ENCODE measurements at places on chromosomes 13 and 19.

DNA sequence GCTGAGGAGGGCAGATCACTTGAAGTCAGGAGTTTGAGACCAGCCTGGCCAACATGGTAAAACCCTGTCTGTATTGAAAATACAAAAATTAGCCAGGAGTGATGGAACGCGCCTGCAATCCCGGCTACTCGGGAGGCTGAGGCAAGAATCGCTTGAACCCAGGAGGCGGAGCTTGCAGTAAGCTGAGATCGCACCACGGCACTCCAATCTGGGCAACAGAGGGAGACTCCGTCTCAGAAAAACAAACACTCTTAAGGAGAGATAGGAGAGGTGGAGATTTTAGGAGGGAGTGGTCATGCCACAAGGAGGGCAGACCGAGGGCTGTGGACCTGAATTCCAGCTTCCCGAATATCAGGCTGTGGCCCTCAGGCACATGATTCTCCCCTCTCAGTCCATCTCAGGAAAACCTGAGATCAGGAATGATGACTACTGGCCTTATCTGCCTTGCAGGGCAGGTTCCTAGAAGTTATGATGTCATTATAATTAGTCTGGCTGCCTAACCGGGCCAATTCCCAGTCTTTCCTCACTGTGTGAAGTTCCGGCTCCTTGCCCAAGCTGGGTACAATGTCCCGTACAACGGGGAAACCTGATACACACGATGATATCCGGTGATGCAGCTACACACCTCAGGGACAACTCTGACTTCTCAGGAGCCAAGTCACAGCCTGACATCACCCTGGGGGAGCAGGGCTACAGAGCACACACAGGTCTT lies 2.5 kb downstream of the SLC35E1 start:
- no peak for DNase-seq

GRCh38 chr13:71517004-71517403 lies 350.0 kb downstream of the DACH1 start:
- DNase-seq: no peak

DNA sequence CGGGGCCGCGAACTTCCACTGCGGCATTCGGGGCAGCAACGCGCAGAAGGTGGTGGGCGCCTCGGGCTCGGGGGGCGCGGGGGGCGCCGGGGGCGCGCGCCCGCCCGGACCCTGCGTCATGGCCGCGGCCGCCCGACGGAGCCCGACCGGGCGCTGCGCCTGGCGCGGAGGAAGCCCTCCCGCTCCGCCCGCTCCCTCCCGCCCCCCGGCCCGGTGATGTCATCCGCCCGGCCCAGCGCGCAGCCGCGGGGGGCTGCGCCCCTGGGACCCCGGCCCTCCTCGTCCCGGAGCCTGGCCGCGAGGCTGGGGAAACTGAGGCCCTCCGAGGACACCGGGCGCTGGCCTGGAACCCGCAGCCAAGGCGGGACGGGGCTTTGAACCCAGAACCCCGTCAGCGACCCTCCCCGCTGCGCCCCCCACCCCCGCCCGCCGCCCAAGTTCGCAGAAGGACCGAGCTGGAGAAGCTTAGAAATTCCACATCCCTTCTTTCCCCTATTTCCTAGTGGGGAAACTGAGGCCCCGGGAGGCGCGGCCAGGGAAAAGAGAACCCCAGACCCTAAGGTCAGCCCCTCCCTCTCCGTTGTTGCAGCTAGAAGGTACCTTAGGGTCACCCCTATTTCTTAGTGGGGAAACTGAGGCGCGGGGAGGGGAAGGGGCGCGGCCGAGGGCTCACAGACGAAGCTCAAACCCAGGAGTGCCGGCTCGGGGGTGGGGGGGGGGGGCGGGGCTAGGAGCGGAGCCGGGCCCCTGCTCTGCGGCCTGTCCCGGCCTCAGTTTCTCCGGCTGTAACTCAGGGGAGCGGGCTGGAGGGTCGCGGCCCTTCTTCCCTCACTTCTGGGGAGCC lies at the start of gene SHC2:
Gene SHC2, minus strand, starts transcription at position 157 of the 844 bp plus-strand sequence. Its CDS starts 37 bp downstream, at position 120.
- DNase-seq: no peak

GRCh38 chr19:17324357-17325114 lies 10.1 kb downstream of the ANO8 start:
- DNase-seq: no peak

- no peak for DNase-seq
These were observed 560 bp downstream of the NDUFA7 start for GRCh38 chr19:8320564-8321066.

DNA sequence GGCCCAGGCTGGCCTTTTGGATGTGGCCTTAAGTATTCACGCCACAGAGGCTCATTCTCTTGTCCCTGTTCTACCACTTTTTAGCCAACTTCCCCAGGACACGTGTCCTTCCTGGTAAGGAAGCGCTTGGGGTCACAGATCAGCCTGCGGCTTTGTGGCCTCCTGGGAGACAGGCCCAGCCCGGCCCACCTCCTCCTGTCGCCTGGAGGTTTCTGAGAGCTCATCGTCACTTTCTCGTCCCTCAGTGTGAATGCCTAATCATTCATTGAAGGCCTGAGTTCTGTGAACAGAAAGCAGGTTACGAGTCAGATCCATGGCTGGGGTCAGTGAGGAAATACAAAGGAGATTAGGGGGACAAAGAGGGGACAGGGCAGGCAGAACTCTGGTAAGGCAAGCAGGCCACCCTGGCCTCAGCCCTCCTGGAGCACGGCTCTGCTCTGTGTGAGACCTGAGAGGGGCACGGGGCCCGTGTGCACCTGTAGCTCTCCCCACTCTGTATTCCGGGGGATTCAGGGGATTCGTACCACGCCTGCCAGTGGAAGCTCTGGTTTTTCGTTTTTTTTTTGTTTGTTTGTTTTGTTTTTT lies 38.6 kb upstream of the TSHZ3 start:
- DNase-seq: no peak

DNA sequence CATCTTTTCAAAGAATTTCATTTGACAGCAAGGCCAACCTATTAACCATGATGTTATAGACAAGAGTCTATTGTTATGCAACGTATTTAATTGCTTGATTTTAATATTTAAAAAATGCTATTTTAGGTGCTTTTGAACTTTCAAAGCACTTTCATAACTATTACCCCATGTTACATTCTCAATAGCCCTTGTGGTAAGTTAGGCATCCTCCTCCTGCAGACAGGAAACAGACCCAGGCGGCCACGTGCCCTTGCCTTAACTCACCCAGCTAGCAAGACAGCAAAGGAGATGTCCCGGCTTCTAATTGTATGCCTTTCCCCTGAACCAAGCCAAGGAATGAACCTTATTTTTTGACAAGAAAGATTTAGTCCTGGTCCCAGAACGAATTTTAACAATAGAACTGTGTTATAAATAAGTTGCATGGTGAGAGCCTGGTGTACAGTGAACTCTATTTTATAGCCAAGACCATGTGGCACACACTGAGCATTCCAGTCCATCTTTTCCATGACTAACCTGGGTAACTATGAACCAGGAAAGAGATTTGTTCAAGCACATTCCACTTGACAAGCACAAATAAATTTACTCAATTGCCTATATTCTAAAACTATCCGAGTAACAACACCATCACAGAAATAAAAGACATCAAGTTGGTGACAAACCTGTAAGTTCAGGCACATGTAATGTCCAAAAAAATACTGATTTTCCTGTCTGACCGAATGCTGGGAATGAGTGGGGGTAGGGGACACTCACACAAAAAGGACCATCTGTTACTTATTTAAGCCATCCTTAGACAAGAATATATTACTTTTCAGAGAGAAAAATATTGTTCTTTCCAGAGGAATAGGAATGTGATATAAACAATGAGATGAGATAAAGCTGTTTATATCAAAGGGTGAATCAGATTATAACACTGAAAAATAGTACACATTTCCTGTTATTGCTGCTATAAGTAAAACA lies 163.0 kb downstream of the EFNB2 start:
- no peak for DNase-seq

GRCh38 chr19:30360376-30361106 lies 11.6 kb upstream of the ZNF536 start:
- DNase-seq: no peak

DNA sequence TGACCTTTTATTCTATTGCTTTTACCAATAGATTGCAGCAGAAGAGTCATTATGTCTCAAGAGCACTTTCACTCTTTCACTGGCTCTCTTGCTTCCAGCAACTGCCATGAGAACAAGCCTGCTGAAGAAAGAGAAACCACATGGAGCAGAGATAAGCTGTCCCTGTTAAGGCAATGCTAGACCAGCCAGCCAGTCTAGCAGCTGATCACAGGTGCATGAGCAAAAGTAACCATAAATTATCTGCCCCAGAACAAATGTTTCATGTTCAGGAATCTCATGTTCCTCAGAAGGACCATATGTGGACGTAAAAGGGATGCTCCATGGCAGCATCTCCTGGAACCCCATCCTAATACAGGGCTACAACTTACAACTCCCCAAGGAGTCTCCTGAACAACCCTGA lies 20.4 kb upstream of the DCLK1 start:
- DNase-seq: no peak

GRCh38 chr13:36858290-36858689 lies 39.3 kb downstream of the RFXAP start:
- DNase-seq: no peak

Data from cortex of kidney (tissue), 1 donor.